ENCODE measurements at places on chromosomes 11 and 22. TPM values are rescaled to one million over a fixed set of nuclear protein-coding genes. Genes with fewer than 3 reads are reported as not detected.
A peak's percentile ranks its signal among the peaks of the same experiment; 100 is the strongest.

DNA sequence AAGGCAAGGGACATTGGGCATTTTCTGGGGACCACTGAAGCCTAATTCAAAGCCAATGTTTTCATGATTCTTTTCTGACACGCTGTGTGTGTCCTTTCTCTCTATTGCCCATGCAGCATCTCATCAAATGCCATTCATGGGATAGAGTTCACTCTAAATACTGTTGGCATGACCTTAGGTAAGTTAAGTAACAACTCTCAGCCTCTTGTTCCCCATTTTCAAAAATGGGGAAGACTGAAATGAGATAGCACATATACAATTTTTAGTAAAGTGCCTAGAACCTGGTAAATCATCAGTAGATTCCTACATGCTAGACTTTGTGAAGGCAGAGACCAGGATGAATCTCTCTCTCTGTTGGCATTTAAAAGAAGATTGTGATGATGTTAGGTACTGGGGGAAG lies 12.7 kb upstream of the OR52K2 start:
- DNase-seq: no peak
- H3K4me3 ChIP-seq: no peak overlapping the region
- no peaks in the 10 kb centered on the region for H3K36me3 ChIP-seq
- H3K4me1 ChIP-seq: no peaks in the 10 kb centered on the region
- no peak overlapping the region for H3K27ac ChIP-seq

DNA sequence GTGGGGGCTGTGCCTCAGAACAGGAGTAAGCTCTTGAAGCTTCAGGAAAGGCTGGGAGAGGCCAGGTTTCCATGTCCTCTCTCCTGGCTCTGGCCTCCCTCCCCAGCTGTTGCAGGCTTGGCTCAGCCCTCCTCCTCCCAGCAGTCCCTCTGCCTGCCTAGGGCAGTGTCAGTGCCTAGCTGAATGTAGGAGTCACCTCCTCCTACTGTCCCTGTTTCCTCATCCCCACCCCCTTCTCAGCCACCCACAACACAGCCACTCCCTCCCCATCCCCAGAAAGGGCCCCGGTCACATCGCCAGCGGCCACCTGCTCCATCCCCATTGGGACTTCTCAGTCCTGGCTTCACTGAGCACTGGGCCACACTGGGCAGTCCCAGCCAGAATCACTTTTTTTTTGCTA lies 2.9 kb upstream of the FBLN1 start:
- no peaks in the 10 kb centered on the region for H3K27me3 ChIP-seq
- H3K36me3 ChIP-seq: no peaks in the 10 kb centered on the region
- H3K4me1 ChIP-seq: peaks cover 78% of the 10 kb centered on the region

GRCh38 chr22:32771756-32772155 lies 29.7 kb upstream of the TIMP3 start:
- H3K27ac ChIP-seq: no peak overlapping the region
- H3K27me3 ChIP-seq: no peaks in the 10 kb centered on the region
- DNase-seq: no peak
- H3K4me1 ChIP-seq: no peaks in the 10 kb centered on the region

DNA sequence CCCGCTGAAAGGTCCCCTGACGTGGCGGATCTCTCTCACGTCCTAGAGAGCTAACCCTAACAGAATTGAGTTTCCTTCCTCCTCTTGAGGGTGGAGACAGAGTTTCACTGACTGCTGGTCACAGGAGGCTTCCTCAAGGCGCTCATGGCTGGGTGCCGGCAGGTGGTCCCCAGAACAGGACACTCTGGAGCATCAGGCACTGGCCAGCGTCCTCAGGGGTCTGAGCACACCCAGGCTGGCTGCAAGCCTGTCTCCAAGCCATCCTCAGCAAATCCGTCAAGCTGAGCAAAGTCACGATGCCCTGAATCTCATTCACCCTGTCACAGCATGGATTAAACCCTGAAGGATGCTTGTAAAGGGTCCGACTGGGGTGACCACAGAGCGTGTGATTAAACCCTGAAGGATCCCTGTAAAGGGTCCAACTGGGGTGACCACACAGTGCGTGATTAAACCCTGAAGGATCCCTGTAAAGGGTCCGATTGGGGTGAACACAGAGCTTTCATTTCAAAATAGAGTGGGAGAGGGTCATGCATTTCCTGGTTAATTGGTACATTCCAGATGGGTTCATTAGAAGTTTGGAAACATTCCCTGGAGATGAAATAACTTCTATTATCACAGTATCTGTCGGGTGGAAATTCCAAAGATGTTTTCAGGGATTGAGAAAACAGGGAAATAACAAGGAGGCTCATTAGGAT lies 473.0 kb downstream of the BRD1 start:
- no peaks in the 10 kb centered on the region for H3K36me3 ChIP-seq
- no peak overlapping the region for H3K27ac ChIP-seq
- H3K27me3 ChIP-seq: no peaks in the 10 kb centered on the region
- DNase-seq: no peak
- no peak overlapping the region for H3K4me3 ChIP-seq

DNA sequence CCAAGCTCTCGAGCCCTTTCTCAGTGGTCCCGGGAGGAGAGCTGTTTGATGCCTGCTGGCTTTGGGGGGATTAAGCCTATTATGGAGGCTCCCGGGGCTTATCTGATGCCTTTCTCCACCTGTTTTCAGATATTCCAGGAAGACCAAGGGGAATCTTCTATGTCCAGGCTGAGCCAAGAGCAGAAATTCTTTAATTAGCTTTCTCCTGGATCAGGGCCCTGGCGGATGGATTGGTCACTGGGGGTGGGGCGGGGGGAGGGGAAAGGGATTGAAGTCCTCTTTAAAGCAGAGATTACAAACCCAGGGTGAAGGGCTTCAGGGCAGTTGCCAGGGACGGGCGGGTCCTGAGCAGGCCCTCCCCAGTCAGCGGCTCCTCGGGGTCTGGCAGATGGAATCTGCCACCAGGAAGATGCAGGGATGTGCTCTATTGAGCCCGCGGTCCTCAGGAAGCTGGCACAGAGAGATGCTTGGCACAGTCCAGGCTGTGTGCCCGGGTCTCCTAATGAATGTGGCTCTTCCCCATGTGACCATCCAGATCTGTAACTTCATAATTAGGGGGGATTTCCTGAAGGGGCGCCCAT lies 33.6 kb downstream of the MACROD1 start:
- no peak overlapping the region for H3K27ac ChIP-seq
- no peaks in the 10 kb centered on the region for H3K4me1 ChIP-seq
- no peaks in the 10 kb centered on the region for H3K27me3 ChIP-seq
- peaks cover 6% of the 10 kb centered on the region for H3K36me3 ChIP-seq

DNA sequence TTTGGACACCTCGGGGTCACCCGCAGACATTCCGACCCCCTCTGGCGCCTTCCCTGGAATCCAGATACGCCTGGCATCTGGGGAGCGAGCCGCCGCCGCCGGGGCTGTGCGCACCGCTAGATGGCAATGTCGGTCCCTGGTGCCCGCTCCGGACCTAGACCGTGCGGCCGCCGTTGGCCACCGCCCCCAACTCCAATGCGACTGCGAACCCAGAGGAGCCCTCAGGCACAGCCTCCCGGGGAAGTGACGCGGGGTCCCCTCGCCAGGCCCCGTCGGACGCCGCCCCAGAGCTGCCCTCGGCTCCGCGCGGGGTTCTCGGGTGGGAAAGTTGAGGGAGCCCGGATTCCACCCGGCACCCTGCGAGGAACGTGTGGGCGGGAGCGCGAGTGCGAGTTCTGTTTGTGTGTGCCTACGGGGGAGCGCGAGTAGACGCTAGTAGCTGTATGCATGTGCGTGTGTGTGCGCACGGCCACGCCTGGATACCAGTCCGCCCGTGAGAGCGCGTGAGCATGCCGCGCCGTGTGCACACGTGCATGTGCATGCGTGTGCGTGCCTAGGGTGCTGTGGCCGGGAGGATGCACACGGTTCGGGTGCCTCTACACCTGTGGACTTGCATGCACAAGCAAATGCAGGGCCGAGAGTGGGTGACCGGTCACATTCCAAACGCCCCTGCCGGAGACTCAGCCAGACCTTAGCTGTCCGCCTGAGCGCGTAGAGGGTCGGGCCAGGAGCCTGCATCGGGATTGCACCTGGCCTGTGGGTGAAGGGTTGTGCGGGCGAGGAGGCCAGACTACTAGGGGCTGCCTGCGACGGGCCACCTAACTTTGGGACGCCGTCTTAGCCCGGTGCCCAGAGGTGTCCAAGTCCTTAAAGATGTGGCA lies 1.9 kb downstream of the CHRM4 start:
- no peaks in the 10 kb centered on the region for H3K36me3 ChIP-seq
- DNase-seq: no peak
- no peak overlapping the region for H3K27ac ChIP-seq
- peak overlapping the region; percentile 40 for H3K4me3 ChIP-seq

DNA sequence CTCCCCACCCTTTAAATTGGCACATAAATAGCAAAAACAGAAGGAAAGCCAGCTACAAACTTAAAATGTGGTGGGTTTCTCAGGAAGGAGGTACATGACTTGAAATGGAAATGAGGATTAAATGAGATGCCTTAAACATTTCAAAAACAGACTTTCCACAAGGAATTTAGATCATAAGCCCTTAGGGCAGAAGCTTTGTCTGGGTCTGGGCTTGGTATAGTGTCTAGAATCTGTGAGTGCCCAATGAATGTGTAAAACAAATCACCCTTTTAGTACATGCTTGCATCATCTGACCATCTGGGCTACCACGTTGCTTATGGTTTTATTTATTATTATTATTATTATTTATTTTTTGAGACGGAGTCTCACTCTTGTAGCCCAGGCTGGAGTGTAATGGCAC lies 37.1 kb upstream of the CREB3L1 start:
- H3K4me1 ChIP-seq: peaks cover 26% of the 10 kb centered on the region
- H3K27me3 ChIP-seq: no peaks in the 10 kb centered on the region
- no peak overlapping the region for H3K4me3 ChIP-seq
- H3K27ac ChIP-seq: no peak overlapping the region
- no peak for DNase-seq

- H3K4me1 ChIP-seq: peaks cover 14% of the 10 kb centered on the region
- no peaks in the 10 kb centered on the region for H3K36me3 ChIP-seq
- no peaks in the 10 kb centered on the region for H3K27me3 ChIP-seq
- H3K4me3 ChIP-seq: no peak overlapping the region
- DNase-seq: no peak
These were observed 89.7 kb downstream of the LARGE2 start for GRCh38 chr11:46012185-46012584.

DNA sequence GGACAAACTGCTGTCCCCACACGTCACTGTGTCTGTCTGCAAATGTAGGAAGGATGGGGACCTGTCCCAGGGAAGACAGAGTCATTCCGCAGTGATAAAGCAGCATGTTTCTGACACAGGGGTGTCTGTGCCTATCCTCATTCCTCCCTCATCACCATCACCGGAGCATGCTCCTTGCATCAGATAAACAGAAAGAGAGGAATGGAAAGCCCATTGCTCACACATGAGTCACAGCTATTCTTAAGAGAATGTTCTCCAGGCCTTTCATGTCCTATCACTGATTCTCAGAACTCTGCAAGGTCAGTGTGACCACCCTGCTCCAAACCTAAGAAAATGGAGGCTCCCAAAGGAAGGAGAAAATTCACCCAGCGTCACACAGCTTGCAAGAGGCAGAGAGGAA lies 38.9 kb downstream of the ZNF195 start:
- H3K36me3 ChIP-seq: no peaks in the 10 kb centered on the region
- no peak for DNase-seq
- H3K27me3 ChIP-seq: no peaks in the 10 kb centered on the region
- H3K4me1 ChIP-seq: no peaks in the 10 kb centered on the region

DNA sequence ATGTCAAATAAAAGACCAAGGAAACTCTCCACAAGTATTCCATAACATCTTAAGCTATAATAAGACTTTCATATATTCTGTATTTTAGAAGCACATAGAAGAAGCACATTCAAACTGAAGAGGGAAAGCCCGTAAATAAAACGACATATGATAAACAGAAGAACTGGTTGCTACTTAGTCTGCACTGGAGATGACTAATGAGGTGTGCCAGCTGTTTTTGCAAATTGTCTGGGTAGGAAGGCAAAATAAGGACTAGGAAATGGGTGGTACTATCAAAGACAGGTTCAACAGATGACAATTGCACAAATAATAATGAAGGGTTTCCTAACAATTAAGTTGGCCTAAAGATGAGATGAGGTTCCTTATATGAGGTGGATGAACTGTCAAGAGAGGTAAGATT lies 593.2 kb upstream of the CCDC179 start:
- H3K4me3 ChIP-seq: no peak overlapping the region
- no peak for DNase-seq
- no peak overlapping the region for H3K27ac ChIP-seq
- H3K27me3 ChIP-seq: no peaks in the 10 kb centered on the region
- no peaks in the 10 kb centered on the region for H3K4me1 ChIP-seq

- H3K4me3 ChIP-seq: no peak overlapping the region
- DNase-seq: no peak
These were observed 270.7 kb downstream of the TBC1D22A start for GRCh38 chr22:47032956-47033647.

- H3K36me3 ChIP-seq: no peaks in the 10 kb centered on the region
- H3K4me1 ChIP-seq: no peaks in the 10 kb centered on the region
- H3K27me3 ChIP-seq: no peaks in the 10 kb centered on the region
- peak overlapping the region; percentile 62 for H3K27ac ChIP-seq
These were observed 104.3 kb downstream of the RPL27A start for GRCh38 chr11:8786933-8787332.

GRCh38 chr11:469684-470560 lies 19.8 kb downstream of the PTDSS2 start:
- peak overlapping the region; percentile 54 for H3K4me3 ChIP-seq
- no peaks in the 10 kb centered on the region for H3K36me3 ChIP-seq
- H3K27me3 ChIP-seq: no peaks in the 10 kb centered on the region
- DNase-seq: no peak

GRCh38 chr11:43944761-43945311 lies 2.4 kb downstream of the C11orf96 start:
- peaks cover 21% of the 10 kb centered on the region for H3K4me1 ChIP-seq
- H3K27me3 ChIP-seq: peaks cover 4% of the 10 kb centered on the region
- DNase-seq: no peak
- peak overlapping the region; percentile 92 for H3K27ac ChIP-seq

GRCh38 chr11:36840378-36840777 lies 242.3 kb upstream of the RAG2 start:
- no peak overlapping the region for H3K27ac ChIP-seq
- no peaks in the 10 kb centered on the region for H3K27me3 ChIP-seq
- no peaks in the 10 kb centered on the region for H3K36me3 ChIP-seq
- H3K4me1 ChIP-seq: no peaks in the 10 kb centered on the region
- H3K4me3 ChIP-seq: no peak overlapping the region
- no peak for DNase-seq

DNA sequence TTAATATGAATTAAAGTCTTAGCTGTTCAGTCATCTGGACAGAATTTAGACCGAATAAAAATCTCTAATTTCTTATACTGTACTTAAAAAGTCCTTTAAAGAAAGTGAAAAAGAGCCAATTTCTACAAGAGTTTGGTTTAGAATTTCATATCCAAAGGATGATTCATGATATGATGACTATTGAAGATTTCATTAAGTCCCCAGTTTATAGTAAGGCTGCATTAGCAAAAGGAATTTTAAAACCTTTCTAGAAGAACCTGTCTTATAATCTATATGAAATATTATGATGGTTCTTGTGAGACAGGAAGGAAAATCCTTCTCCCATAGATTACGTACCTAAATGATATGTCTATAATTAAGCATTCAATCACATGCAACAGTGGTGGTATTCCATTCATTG lies 34.8 kb downstream of the TSG101 start:
- H3K4me3 ChIP-seq: no peak overlapping the region
- no peak for DNase-seq
- H3K27me3 ChIP-seq: no peaks in the 10 kb centered on the region
- H3K36me3 ChIP-seq: no peaks in the 10 kb centered on the region

The YPEL1 gene
- 4.8 TPM for total RNA-seq

The OR5A1 gene
- total RNA-seq: not detected

The ACTN3 gene
- total RNA-seq: not detected

The ANO5 gene
- total RNA-seq: 0.29 TPM

The CELF1 gene
- total RNA-seq: 76.9 TPM

The SUSD2 gene
- total RNA-seq: 1.5 TPM

The TTC38 gene
- total RNA-seq: 25.5 TPM

The MUC5AC gene
- 1.5 TPM for total RNA-seq

The PKNOX2 gene
- total RNA-seq: 0.40 TPM

The CAT gene
- total RNA-seq: 99.0 TPM

The OR5M11 gene
- not detected for total RNA-seq

Data from esophagus squamous epithelium (tissue), 5 donors.